Liver (tissue), 10 donors: ENCODE measurements at places on chromosomes 5 and 9. TPM values are rescaled to one million over a fixed set of nuclear protein-coding genes. Genes with fewer than 3 reads are reported as not detected.

Gene ADAMTSL2
- 18.2 TPM for total RNA-seq

GRCh38 chr5:107605596-107606125 lies 65.1 kb downstream of the EFNA5 start:
- H3K27ac ChIP-seq: no peak overlapping the region
- H3K4me3 ChIP-seq: no peak overlapping the region
- H3K4me1 ChIP-seq: no peaks in the 10 kb centered on the region

DNA sequence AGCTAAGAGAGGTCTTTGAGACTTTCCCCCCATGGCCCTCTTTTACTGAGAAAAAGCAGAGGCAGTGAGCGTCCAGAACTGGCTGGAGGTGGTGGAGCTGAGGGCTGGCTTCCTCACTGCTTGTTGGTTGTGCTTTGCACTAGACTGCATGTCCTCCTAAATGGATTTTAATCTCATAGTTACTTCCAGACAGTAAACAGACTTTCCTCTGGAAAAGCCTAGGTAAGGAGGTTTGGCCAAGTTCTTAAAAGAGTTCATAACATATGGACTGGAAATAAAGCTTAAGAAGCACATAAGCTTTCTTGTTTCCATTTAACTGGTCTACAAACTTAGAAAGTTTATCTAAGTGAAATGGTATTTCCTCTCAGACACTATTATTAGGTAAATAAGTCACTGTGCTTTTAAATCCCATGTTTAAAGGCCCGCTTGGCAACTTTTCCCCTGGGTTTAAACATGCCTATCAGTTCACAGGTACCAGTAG lies 2.0 kb downstream of the ASPN start:
- no peak overlapping the region for H3K4me3 ChIP-seq
- no peak for DNase-seq
- H3K4me1 ChIP-seq: no peaks in the 10 kb centered on the region
- no peak overlapping the region for H3K27ac ChIP-seq

- no peaks in the 10 kb centered on the region for H3K4me1 ChIP-seq
- no peak overlapping the region for H3K4me3 ChIP-seq
- H3K36me3 ChIP-seq: no peaks in the 10 kb centered on the region
- no peaks in the 10 kb centered on the region for H3K27me3 ChIP-seq
Observed at GRCh38 chr9:74755355-74755754, 132.4 kb downstream of the TRPM6 start.

GRCh38 chr9:132894346-132894745 lies 15.6 kb downstream of the SPACA9 start:
- peaks cover 27% of the 10 kb centered on the region for H3K36me3 ChIP-seq
- peak; percentile 63 for DNase-seq
- no peak overlapping the region for H3K4me3 ChIP-seq

- H3K36me3 ChIP-seq: no peaks in the 10 kb centered on the region
- H3K4me3 ChIP-seq: no peak overlapping the region
- H3K27ac ChIP-seq: no peak overlapping the region
Observed at GRCh38 chr9:1460143-1460769, 410.1 kb downstream of the DMRT2 start.

- no peaks in the 10 kb centered on the region for H3K36me3 ChIP-seq
- peaks cover 5% of the 10 kb centered on the region for H3K4me1 ChIP-seq
- no peaks in the 10 kb centered on the region for H3K27me3 ChIP-seq
Observed at GRCh38 chr5:154937718-154938466, at the start of gene GEMIN5. Gene GEMIN5 (minus strand): TSS chr5:154938211. CDS start chr5:154938133, 78 bp downstream.

Gene SLC22A4
- total RNA-seq: 42.2 TPM

GRCh38 chr9:109249615-109250014 lies 71.2 kb downstream of the EPB41L4B start:
- H3K27me3 ChIP-seq: no peaks in the 10 kb centered on the region
- no peaks in the 10 kb centered on the region for H3K36me3 ChIP-seq

GRCh38 chr5:143593723-143594122 lies 190.2 kb upstream of the NR3C1 start:
- no peak overlapping the region for H3K27ac ChIP-seq
- no peak overlapping the region for H3K4me3 ChIP-seq
- H3K4me1 ChIP-seq: peaks cover 11% of the 10 kb centered on the region
- H3K36me3 ChIP-seq: no peaks in the 10 kb centered on the region
- H3K27me3 ChIP-seq: no peaks in the 10 kb centered on the region

DNA sequence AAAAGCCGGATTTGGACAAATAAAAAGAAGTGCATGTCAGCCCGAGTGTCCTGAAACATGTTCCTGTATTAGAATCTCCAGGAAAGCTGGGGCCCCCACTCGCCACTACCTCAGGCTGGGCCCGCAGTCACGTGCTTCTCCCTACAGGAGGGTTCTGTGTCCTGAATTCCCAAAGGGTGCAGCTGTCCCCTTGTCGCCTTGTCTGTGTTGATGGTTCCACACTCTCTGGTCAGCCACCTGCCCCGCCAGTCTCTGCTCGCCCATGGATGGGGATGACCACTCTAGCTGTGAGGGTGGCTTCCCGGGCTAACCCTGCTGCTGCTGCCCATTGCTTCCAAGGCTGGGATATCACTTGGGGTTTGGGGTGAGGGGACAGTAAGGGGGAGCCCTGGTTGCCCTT lies 3.1 kb upstream of the TMEM250 start:
- H3K4me1 ChIP-seq: peaks cover 36% of the 10 kb centered on the region
- no peaks in the 10 kb centered on the region for H3K36me3 ChIP-seq
- no peak overlapping the region for H3K4me3 ChIP-seq
- H3K27me3 ChIP-seq: no peaks in the 10 kb centered on the region
- no peak overlapping the region for H3K27ac ChIP-seq

GRCh38 chr9:121784731-121785411 lies 133.4 kb downstream of the DAB2IP start:
- H3K4me3 ChIP-seq: no peak overlapping the region
- H3K27ac ChIP-seq: no peak overlapping the region
- DNase-seq: no peak
- peaks cover 10% of the 10 kb centered on the region for H3K36me3 ChIP-seq

Gene ANKRD18B
- total RNA-seq: 0.59 TPM

DNA sequence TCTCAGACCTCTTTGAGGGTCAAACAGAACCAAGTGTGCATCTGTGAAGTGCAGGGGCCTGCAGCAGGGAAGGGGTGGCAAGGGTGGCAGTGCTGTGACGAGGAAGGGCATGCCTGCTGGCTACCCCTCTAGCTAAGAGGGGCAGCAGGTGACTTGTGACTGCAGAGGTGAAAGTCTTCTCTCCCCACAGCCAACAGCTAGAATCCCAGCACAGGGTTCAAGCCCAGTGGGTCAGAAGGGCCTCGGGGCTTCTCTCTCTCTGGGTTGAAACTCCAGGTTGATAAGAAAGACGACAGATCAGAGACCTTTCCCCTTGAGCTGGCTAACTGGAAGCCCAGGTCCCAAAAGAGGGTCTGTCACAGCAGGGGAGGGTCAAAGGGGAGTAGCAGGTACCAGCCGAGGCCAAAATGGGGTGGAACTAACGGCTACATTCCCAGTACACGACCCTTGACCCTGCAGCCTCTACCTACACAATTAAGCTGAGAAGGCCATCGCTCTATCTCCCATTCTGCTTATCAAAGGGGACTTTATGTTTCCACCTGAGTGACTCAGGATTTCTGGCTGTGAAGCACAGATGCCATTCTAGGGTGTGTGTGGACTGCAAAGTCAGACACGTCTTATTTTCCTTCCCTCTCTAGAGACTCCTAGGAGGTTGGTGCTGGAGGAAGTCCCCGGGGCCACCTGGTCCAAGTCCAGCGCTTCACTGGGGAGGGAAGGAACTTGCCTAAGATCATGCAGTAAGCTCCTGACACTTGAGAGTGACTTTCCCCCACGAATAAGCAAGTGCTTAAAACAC lies 14.6 kb downstream of the ANKS6 start:
- no peaks in the 10 kb centered on the region for H3K27me3 ChIP-seq
- H3K4me1 ChIP-seq: no peaks in the 10 kb centered on the region
- no peaks in the 10 kb centered on the region for H3K36me3 ChIP-seq
- DNase-seq: no peak

Gene FOXD4L4
- 0.50 TPM for total RNA-seq

Gene CDH6
- 1.0 TPM for total RNA-seq

Gene KCNIP1
- 0.23 TPM for total RNA-seq

GRCh38 chr5:131718487-131719014 lies 78.3 kb downstream of the FNIP1 start:
- DNase-seq: no peak
- H3K36me3 ChIP-seq: peaks cover 8% of the 10 kb centered on the region
- H3K27ac ChIP-seq: no peak overlapping the region
- no peaks in the 10 kb centered on the region for H3K27me3 ChIP-seq
- H3K4me3 ChIP-seq: no peak overlapping the region
